Iris pigment epithelial cell (primary cell): ENCODE measurements at places on chromosomes 1 and 21.

- peak; percentile 45 for DNase-seq
Observed at GRCh38 chr1:64220241-64220640, 16.8 kb downstream of the UBE2U start.

DNA sequence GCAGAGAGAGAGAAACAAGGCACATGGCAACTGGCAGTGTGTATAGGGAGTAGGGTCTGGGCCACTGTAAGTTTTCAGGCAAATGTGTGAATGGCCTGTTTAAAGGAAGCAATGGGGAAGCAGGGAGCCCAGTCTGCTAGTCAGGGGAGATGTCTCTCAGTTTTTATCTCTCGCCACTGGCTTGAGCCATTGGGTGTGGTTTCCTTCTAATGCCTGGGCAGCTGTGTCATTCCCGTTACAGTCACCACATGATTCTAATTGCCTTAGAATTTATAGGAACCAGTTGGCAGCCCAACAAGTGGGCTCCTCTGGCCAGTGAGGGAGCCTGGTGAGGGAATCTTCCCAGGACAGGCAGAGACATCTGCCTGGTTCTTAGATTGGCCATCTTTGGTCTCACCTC lies 182.4 kb downstream of the DISC1 start:
- DNase-seq: peak; percentile 49

- DNase-seq: no peak
Observed at GRCh38 chr1:6059866-6060265, 14.2 kb downstream of the KCNAB2 start.

DNA sequence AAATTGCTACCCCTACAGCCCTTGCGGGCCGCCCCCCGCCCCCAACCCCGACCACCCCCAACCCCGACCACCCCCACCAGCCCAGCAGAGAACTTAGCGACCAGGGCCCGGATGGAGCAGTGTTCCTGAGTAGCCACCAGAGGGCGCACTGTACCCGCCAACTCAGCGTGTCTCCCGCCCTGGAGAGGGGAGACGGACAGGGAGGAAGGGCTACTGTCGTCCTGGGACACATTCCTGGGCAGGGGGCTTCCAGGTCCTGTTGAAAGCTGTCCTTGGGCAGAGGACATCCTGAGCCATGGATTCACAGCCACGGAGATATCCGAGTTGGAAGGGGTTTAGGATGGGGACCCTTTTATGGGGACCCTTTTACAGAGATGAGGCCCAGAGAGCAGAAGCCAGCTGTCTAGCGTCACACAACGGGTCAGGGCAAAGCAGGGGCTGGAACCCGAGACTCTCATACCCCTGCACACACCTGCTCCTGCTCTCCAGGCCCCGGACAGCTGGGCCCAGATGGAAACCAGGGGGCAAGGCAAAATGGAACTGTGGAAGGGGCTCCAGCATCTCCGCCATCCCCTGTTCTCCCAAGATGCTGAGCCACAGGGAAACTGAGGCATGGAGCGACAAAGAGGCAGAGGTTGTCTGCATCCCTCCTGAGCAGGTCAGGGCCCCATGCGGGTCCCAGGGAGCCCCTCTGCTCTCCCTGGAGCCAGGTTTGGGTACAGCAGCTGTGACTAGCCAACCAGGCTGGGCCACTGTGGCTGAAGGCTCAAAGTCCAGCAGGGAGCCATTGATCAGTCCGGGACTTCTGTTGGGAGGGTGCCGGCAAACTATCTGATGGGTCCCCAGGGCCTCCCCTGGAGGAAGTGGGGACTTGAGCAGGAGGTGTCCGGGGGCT lies 25.0 kb upstream of the LAPTM5 start:
- DNase-seq: peak; percentile 38

- no peak for DNase-seq
Observed at GRCh38 chr1:184806296-184806721, 51.7 kb upstream of the EDEM3 start.

DNA sequence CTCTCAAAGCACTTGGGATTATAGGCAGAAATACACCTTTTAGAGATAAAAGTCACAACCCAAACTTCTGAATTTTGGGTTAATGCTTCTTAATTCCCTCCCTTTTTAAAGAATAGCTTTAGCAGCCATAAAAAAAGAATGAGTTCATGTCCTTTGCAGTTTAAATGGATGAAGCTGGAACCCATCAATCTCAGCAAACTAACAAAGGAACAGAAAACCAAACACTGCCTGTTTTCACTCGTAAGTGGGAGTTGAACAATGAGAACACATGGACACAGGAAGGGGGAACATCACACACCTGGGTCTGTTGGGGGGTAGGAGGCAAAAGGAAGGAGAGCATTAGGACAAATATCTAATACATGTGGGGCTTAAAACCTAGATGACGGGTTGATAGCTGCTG lies 55.8 kb downstream of the SLC27A3 start:
- no peak for DNase-seq

GRCh38 chr1:211800925-211801607 lies 29.5 kb downstream of the LPGAT1 start:
- DNase-seq: no peak

DNA sequence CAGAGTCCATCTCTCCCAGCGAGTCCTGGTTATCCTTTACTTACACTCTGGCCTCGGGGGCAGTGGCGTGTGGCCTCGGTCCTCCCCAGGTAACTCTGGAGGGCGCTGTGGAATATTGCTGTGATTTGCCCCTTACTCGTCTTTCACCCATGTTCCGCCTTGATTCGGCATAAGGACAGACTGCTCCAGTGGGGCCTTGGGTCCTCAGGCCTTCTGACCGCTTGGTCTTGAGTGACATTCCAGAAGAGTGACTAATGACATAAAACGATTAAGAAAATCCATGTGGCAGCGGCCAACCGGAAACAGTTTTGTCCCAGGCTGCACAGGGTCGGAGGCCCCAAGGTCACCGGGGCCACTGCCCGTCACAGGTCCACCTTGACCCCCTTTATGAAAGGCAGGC lies 11.0 kb downstream of the ICMT start:
- no peak for DNase-seq

DNA sequence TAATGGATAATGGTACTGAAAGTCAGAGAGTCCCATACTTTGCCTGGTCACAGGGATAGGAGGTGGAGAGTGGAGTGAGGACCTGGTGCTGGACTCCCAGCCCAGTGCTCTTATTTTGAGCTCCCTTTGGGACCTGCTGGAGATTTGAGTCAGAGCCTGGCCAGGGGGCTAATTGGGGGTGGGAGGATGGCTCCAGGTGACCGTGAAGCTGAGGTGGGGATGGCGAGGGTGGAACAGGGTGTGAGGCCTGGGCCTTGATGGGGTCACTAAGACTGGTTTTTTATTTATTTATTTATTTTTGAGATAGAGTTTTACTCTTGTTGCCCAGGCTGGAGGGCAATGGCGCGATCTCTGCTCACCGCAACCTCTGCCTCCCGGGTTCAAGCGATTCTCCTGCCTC lies 17.8 kb downstream of the AMPD2 start:
- DNase-seq: no peak

- no peak for DNase-seq
Observed at GRCh38 chr1:156481527-156481926, 19.0 kb downstream of the MEF2D start.

- no peak for DNase-seq
Observed at GRCh38 chr1:844472-845026, 79.2 kb upstream of the SAMD11 start.

- DNase-seq: peak; percentile 15
Observed at GRCh38 chr1:44500181-44501046, 95.4 kb downstream of the RNF220 start.

- no peak for DNase-seq
Observed at GRCh38 chr1:95503278-95504030, 269.4 kb downstream of the RWDD3 start.

DNA sequence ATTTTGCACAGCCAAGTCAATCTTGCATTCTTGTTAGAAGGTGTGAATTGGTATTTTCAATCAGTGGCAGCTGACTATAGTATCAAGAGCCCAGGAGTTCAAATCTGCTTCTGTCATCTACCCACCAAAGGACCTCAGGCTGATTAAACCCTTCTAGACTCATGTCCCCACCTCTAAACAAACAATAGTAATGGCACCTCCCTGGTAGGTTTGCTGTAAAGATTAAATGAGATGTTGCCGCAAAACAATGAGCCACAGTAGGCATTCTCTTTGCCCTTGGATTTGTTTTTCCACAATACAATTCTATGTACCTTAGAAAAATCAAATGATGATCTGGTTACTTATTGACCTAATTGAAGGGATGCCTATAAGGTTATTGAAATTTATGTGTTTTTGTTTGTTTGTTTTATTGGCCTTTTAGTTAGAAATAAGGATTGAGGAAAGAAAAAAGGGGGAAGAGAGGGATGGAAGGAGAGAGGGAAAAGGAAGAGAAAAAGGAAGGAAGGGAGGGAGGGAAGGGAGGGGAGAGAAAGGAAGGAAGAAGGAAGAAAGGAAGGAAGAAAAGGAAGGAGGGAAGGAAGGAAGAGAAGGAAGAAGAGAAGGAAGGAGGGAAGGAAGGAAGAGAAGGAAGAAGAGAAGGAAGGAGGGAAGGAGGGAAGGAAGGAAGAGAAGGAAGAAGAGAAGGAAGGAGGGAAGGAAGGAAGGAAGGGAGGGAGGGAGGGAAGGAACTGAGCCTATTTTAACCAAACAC lies 110.7 kb downstream of the ETS2 start:
- DNase-seq: no peak

- DNase-seq: no peak
Observed at GRCh38 chr1:151221616-151222015, 23.3 kb downstream of the PIP5K1A start.

DNA sequence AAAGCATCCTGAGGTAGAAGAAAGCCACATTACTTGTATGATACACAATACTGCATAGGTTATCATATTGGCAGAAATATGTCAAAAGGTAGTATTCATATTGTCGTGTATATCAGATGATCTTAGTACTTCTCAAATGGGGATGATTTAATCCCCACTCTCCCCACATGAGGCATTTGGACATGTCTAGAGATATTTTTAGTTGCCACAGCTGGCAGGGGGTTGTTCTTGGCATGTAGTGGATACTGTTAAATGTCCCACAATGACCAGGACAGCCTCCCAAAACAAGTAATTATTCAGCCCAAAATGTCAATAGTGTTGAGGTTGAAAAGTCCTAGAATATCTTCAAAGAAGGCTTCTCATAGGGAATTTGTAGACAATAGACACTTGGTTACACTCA lies 162.8 kb downstream of the NEGR1 start:
- DNase-seq: no peak

- DNase-seq: peak; percentile 43
Observed at GRCh38 chr1:178702146-178702545, 22.9 kb upstream of the RALGPS2 start.

GRCh38 chr1:86957221-86957620 lies 42.8 kb downstream of the HS2ST1 start:
- no peak for DNase-seq

DNA sequence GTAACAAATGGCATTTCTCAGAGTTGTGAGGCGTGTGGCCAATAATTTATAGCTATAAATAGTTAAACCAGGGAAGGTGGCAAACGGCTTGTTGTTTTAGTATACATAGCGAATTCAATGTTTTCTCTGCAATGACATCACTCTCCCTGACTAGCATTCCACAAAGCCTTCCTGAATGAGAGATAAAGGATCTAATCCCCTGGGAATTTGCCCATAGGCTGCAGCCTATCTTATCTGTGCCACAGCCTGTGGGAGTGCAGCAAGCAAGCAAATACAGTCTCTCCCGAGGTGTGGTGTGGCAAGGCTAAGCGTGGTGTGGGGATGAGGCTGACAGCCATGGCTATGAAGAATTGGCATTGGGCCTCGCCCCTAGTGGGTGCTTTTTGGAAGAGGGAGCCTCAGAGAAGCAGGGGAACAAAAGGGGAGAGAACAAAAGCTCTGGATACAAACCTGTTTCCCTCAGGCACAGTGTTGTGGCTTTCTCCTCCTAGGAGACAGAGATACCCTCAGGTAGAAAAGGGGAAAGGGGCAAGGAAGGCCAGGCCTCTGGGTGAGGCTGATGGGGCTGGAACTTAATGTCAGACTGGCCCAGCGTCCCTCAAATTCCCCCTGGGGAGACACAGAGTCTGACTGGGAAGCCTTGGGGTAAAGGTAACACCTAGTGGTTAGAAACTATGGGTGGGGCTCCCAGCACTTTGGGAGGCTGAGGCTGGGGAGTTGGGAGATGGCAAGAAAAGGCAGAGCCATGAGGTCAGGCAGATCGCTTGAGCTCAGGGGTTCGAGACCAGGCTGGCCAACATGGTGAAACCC lies 8.9 kb downstream of the TAGLN2 start:
- DNase-seq: peak; percentile 71
